ENCODE measurements at places on chromosomes 11 and 22.

- peak; percentile 51 for DNase-seq
These were observed 11.0 kb upstream of the PTPN5 start for GRCh38 chr11:18802381-18803257.

DNA sequence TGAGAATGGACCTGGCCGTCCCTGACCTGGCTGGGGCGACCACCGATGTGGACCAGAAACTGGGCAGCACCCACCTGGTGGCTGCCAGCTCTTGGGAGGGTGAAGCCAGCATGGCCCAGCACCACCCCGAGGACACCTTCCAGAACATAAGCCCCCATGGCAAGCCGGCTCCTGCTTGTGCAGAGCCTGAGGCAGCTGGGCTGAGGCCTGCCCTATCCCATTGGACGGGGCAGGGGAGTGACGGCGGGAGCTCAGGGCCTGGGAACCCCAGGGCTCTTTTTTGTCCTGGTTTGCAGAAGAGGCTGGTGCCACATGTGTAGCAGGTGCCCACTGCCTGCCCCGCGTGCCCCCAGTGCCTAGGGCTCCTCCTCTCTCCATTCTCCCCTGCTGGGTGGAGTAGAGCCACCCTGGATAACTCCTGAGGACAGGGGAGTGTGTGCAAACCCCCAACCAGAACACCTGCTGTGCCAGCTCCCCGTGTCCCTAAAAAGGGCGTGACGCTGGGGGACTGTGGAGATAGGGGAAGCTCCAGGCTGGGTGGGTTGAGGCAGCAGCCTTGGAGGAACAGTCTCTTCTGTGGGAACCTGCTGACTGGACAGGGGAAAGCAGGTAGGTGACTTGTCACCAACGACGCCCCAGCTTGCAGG is 11.9 kb downstream of the DUSP8 start:
- no peak for DNase-seq

DNA sequence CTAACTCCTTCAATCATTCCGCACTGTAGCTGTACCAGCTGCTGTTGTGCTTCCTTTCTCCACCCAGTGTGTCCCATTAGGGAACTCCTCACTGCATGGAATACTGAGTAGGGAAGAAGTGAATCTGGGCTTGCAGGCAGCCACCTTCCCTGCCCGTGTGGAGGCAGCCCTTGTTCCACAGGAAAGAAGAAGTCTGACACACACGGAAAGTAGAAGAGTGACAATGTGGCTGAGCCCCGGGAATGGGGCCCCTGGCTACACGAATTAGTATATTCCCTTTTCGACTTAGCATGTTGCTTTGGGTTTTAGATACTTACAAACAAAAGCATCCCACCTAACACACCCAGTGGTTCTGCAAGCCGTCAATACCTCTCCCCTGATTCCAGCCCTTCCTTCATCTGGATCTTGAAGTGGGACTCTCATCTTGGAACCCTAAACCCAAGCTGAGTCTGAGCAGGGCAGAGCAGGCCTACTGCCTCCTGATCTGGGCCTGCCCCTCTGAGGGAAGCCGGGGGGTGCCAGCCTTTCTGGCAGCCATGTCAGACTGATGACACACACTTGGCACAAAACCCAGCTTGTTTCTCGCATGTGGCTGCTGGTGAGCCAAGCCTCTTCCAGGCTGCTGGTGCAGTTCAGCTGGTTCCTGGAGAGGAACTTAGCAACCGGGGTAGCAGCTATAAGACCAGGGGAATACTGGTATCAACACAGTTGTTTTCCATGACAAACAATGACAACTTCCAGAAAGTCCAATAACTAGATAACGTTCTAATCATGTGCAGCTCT is 71.6 kb downstream of the C11orf58 start:
- no peak for DNase-seq

DNA sequence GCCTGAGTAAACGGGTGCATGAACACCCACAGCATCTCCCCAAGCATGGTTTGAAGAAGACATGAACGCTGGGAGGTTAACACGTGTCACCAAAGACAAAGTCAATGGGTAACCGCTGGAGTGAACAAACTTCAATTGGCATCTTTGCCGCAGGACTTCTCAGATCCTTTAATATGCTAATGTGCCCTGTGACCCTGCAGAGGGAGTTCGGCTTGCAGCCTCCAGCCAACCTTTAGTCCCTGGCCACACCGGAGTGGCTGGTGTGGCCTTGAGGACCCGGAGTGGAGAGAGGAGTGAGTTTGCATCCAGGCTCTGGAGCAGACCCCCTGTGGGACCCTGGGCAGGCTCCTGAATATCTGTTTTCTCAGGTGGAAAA is 57.0 kb downstream of the FLRT1 start:
- no peak for DNase-seq

GRCh38 chr11:46554213-46555147 is 39.3 kb downstream of the AMBRA1 start:
- no peak for DNase-seq

DNA sequence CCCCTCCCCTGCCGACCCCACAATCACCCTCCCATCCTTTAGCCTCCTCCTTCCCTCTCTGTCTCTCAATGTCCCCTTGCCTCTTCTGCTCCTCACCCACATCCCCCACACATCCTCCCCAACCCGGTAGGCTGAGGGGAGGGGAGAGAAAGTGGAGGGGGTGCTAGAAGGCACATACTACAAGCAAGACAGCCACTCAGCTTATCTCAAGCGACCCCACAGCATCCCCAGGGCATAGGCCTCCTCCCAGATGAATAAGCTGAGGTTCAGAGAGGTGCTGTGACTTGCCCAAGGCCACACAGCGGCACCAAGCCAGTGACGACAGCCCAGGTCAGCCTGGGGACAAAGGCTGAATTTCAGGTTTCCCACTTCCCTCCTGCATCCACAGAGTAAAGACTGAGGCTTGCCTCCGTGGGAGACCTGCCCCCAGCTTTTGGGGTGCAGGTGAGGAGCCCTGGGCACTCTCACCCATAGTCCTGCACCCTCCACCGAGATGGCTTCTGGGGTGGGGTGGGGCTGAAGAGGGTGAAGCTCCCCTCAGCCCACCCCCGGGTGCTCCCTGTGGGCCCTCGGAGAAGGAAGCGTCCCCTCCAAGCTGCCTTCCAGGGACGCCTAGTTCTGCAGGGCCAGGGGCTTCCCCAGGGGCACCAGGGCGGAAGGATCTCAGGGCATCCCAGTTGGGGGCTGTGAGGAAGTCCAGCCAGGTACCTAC is 511 bp downstream of the RAC2 start:
- DNase-seq: no peak
